ENCODE measurements at places on chromosomes 5 and 9.

DNA sequence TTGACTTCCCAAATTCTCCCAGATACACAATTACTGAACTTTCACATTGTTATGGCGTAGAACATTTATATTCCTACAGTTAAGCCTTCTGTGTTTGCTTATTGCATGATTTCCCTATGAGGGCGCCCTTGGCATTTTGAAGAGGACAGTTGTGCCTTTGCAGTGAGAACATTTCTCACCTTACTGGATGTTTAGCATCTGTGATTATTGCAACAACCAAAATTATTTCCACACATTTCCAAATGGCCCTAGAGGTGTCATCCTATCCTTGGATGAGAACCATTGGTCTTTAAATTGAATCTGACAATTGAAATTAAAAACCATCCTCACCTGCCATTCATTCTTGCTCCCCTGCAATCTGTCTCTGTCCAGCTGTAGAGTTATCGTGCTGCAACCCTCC is 104.0 kb downstream of the MAMDC2 start:
- no peak for DNase-seq

DNA sequence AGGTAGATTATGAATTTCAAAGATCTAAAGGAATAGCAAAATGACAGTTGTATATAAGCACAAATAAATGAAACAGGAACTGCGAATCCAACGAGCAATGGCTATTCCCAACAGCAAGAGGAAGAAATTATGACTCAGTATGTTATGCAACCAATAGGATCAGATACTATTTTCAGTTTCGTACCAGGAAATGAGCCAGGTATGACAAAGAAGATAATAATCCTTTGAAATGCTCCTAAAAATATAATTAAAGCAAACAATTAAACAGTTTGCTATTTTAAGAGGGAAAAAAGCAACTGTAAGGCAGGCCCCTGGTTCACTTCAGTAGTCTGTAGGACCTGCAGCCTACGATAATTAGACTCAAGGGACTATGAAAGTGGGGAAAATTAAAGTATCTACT is 58.9 kb downstream of the AUH start:
- no peak for DNase-seq

DNA sequence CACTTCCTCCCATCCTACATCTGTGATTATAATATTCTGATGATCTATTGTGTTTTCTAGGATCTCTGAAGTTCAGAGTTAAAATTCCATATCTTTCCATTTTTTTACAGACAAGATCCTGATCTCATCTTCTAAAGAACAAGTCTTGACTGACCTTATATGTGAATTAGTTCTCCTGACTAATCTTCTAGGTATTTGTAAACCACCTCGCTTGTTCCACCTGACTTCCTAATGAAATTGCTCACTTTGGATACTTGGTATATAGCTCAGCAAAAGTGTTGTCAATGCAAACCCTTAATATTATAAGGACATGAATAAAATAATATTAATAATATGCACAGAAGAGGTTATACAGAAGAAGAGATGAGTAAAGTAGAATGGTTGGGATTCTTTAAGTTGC is 68.2 kb upstream of the NR4A3 start:
- no peak for DNase-seq

- DNase-seq = no peak
Observed at GRCh38 chr5:136457390-136458013, 92.2 kb upstream of the TRPC7 start.

DNA sequence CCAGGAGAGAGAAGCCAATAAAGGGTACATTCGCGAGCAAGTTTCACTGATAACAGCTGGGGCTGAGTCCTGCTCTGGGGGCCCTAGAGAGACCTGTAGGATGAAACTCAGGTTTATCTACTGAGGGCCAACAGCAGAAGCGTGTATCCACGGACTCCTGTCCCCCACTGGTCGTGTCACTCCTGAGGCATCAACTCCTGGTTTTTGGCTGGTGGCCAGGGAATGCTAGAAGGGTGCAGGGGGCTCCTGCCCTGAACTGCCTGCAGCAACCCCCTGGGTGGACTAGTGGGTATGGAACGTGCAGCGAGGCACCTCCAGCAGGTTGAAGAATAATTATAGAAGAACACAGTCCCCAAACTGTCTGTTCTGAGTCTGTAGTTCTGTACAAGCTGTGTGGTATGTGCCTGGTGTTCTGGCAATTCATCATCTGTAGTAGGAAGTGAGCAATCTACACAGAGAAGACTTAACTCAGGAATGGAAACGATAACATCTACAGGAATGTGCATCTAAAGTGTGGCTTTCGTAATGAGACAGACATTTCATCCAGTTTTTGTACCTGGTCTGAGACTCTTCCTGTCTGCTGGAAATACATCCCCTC is 64.5 kb upstream of the GNA14 start:
- no peak for DNase-seq

DNA sequence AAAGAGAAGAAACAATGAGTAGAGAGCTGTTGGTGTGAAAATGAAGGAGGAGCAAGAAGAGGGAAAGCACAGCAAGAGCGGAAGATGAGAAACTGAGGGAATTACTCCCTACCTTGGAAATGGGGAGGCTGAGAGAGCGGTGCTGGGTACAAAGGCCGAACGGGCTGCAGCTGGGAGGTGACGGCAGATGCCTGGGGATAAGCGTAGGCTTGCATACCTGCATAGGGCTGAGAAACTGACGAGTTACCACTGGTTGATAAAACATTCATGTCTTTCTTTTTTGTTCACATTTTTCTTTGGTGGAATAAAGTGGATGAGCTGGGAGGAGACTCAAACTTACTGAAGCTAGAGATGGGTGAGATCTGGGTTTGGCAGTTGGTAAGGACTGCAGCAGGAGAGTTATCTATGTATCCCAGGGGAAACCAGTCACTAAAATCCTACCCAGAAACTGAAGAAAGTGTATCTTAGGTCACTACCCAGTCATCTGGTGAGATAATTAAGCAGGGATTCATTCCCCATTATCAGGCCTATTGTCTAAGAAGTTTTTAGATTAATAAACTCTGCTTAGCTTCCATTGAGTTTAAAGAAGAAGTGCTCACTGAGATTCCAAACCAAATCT is 34.8 kb downstream of the FKBP15 start:
- DNase-seq = no peak

- DNase-seq = no peak
Observed at GRCh38 chr9:127949827-127950512, 12.3 kb upstream of the DPM2 start.

Data from neural crest cell (in vitro differentiated cells).